Uterine smooth muscle cell (primary cell): ENCODE measurements at places on chromosomes 1 and 21. TPM values are rescaled to one million over a fixed set of nuclear protein-coding genes. Genes with fewer than 3 reads are reported as not detected.

TMPRSS15 gene
- not detected in 2 replicates for total RNA-seq

PMVK gene
- 6.9 and 9.6 TPM in 2 replicates for total RNA-seq

KIF26B gene
- 3.4 and 24.1 TPM in 2 replicates for total RNA-seq

FNDC5 gene
- total RNA-seq = 0.22 and 1.9 TPM in 2 replicates

CCDC27 gene
- not detected in 2 replicates for total RNA-seq

GCLM gene
- total RNA-seq = 32.6 and 36.0 TPM in 2 replicates

C8B gene
- not detected in 2 replicates for total RNA-seq

KCNQ4 gene
- under 0.01 TPM in 1 of 2 replicates, not detected in the other for total RNA-seq
